ENCODE measurements at places on chromosomes 13 and 19.
A peak's percentile ranks its signal among the peaks of the same experiment; 100 is the strongest.

DNA sequence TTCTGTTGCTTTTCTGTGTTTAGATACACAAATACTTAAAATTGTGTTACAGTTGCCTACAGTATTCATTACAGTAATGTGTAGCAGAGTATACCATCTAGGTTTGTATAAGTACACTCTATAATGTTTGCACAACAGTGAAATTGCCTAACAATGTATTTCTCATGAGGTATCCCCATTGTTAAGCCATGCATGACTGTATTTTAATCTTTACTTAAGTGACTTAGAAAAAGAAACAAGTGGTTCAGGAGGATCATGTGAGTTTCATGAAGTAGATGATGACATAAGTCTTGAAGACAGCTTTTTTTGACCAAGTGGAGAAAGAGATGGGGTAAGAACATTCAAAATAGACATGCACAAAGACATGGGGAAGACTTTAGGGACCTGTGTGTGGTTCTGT lies 8.4 kb upstream of the KCTD4 start:
- DNase-seq = no peak

GRCh38 chr19:39765091-39766076 lies 13.3 kb upstream of the LEUTX start:
- peak; percentile 79 for DNase-seq

- DNase-seq = no peak
Measured at GRCh38 chr13:27036236-27036981, 135.2 kb downstream of the USP12 start.

- DNase-seq = peak; percentile 90
Measured at GRCh38 chr19:35114353-35115176, 1.1 kb upstream of the FXYD3 start.

DNA sequence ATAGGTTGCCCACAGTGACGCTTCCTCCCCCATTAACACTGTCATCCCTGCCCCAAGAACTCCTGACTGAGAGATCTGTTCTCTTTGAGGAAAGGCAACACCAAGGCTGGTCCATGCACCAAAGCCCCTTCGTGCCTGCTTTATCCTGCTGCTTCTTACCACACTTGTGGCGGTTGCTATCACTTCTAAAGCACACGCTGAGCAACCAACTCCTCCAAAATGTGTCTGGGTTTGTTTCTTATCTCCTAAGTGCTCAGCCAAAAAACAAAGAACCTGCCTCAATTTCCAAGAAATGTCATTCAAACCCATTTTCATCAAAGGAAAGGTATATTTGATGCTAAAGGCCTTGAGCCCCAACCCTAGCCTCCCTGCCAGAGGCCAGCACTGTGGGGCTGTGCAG lies 14.6 kb downstream of the ATP7B start:
- DNase-seq = no peak

GRCh38 chr13:41085961-41086585 lies 24.8 kb downstream of the WBP4 start:
- DNase-seq = no peak

DNA sequence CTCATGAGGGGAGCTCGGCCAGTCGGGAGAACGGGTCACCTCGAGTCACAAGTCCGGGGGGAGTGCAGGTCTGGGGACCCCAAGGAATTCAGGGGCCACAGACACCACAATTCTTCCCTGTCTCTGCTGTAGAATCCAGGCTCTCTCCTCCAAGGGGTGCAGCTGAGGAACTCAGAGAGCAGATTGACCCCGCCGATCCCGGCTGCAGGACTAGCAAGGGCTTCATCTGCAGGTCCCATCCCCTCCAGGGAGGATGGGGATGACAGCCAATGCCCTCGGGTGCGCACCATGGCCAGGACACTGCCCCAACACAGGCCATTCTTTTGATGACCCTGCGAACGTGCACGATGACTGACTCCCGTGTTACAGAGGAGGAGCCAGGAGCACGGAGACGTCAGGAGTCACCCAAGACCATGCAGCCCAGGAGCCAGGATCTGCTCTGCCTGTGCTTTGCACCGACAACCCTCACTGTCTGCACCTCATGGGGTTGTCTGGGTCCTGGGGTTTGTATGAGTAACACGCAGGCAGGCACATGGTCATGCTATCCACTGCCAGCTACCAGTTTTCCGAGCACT lies 48.5 kb upstream of the TUBGCP3 start:
- DNase-seq = no peak

DNA sequence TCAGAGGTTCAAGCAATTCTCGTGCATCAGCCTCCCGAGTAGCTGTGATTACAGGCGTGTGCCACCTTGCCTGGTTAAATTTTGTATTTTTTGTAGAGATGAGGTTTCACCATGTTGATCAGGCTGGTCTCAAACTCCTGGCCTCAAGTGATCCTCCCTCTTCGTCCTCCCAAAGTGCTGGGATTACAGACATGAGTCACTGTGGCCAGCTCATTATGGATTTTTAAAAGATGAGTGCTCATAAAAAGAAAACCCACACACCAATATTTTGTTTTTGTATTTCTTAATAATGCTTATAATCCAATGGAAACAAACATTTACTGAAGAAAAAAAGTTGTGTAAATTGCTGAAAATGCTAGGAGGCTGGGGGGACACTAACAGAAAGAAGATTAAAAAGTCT lies 5.0 kb upstream of the MICU2 start:
- no peak for DNase-seq

- DNase-seq = no peak
Measured at GRCh38 chr19:14325863-14326262, 55.4 kb upstream of the ADGRE5 start.

DNA sequence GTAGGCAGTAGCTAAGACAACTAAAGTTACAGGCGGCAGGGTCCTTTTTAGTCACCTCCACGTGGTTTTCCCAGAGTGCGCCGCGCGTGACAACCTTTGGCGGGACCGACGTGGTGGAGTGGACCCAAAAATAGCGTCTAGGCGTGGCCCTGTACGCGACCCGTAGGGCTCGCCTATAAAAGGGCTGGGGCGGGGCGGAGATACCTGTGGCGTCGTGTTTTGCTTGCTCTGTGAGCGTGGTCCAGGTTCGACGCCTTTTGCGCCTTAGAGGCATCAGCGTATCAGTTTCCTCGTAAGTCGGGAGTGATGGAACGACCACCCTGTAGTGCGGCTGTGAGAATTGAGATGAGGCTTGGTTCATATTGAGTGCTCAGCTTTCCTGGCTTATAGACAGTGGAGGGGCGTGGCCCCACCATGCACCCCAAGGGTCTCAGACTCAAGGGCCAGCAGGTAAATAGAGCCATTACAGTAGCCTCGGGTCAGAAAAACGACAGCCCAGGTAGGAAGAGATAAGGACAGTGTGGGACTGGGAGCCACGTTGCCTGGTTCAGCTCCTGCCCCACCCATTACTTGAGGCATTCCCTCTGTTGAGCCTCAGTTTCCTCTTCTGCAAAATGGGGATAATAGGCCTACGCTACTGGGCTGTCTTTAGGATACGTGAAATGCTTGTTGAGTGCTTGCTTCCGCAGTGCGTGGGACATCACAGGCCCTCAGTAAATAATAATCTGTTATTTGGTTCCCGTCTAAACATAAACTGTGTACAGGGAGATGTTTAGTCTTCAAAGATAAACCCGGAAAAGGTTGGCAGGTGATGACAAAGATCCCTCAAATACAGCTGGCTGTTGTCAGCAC lies 693 bp upstream of the TMED1 start:
- DNase-seq = peak; percentile 95

GRCh38 chr13:48042894-48043293 lies 5.4 kb downstream of the NUDT15 start:
- DNase-seq = no peak

- no peak for DNase-seq
Measured at GRCh38 chr13:46555722-46556417, 2.9 kb downstream of the LRCH1 start.

GRCh38 chr13:111202156-111202621 lies 87.1 kb downstream of the ARHGEF7 start:
- no peak for DNase-seq

DNA sequence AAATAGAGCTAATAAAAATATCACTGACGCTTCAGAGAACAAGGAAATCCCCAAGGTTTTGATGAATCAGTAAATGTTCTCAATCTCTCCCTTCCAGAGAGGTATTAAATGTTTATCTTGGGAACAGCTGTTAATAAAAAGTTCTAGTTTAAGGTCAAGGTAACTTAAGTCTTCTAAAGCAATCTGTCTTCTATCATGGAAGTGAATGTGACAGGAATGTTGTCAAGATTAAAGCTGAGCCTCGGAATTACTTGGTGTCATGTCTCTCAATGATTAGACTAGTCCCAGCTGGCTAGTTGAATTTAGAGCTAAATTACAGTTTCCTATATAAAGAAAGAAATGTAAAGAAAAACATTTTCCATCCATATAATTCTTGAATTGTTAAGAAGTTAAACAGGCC lies 23.4 kb downstream of the ESD start:
- no peak for DNase-seq

DNA sequence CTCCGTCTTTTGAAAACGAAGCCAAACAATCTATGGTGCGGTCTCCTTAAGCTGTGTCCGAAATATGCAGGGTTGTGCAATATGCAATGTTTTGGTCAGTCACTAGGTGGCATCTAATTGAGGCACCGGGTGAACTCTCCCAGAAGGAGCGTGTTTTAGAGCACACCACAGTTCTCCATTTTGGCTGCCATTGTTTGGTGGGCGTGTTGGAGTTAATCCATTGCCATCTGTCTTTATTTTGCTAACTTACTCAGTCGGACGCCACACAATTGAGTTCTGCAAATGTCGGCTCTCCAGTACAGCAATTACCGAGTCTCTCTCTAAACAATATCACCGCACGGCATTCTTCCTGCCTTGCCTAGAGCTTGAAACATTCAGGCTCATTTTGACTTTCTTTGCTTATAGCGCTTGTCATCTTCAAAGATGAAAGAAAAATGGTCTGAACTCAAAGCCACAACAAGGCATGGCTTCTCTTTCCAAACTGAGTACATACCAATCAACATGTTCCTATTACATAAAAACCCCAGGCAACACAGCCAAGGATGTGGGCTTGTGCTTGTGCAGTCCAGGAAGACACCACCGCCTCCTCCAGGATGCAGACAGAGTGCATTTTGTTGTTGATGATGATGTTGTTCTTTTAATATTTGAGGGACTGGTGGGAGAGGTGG lies 182.0 kb upstream of the SERP2 start:
- DNase-seq = peak; percentile 78

DNA sequence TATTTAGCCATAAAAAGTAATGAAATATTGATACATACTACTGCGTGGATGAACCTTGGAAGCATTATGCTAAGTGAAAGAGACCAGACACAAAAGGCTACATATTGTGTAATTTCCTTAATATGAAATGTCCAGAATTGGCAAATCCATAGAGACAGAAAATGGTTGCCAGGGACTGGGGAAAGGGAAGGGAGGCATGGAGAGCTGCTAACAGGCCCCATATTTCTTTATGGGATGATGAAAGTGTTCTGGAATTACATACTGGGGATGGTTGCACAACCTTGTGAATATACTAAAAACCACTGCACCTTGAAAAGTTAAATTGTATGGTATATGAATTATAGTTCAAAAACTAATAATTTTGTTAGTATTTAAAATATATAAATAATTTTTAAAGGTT lies 3.6 kb downstream of the IFT88 start:
- peak; percentile 6 for DNase-seq

GRCh38 chr13:58950911-58951310 lies 1212.8 kb downstream of the DIAPH3 start:
- no peak for DNase-seq

DNA sequence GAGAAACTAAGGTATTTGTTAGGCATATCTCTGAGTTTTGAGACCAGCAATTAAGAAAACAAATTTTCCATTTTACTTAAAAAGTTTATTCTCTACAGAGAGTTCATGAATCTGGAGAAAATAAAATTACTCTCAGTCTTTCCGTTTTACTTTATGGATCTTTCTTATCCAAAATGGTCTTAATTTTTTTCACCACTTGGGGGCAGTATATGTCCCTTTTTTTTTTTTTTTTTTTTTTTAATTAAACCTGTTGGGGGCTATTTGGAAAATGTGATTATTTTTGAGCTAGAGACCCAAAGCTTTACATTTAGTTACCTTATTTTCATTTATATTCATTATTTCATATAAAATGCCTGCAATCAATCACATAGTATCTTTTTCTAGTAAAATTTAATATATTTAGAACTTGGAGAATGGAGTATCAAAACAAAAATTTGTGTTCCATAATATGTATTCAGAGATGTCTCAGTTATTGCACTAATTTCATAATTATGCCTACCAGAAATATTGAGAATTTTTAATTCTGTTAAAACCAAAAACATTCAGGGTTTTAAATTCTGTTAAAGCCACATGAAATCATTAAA lies 27.1 kb downstream of the PIBF1 start:
- DNase-seq = no peak

DNA sequence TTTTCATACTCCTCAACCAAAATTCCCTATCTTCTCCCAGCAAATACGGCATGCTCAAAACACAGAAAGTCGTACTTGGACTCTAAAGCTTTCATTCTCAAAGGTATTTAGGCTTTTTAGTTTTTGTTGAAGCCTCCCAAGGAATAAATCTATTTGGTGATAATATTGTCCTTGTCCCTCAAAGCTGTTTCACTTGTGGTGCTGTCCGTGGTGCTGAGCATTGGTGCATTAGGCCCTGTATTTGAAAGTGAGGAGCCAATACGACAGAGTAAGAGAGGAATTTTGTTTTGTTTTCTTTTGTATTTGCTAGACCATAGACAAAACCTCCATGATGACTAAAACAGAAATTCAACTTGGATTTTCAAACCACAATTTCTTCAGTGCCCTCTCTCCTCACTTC lies 3.2 kb upstream of the LGALS13 start:
- DNase-seq = peak; percentile 79

- no peak for DNase-seq
Measured at GRCh38 chr13:37070956-37071355, 11.5 kb upstream of the SUPT20H start.

GRCh38 chr13:94233401-94233800 lies 246.1 kb downstream of the DCT start:
- no peak for DNase-seq

DNA sequence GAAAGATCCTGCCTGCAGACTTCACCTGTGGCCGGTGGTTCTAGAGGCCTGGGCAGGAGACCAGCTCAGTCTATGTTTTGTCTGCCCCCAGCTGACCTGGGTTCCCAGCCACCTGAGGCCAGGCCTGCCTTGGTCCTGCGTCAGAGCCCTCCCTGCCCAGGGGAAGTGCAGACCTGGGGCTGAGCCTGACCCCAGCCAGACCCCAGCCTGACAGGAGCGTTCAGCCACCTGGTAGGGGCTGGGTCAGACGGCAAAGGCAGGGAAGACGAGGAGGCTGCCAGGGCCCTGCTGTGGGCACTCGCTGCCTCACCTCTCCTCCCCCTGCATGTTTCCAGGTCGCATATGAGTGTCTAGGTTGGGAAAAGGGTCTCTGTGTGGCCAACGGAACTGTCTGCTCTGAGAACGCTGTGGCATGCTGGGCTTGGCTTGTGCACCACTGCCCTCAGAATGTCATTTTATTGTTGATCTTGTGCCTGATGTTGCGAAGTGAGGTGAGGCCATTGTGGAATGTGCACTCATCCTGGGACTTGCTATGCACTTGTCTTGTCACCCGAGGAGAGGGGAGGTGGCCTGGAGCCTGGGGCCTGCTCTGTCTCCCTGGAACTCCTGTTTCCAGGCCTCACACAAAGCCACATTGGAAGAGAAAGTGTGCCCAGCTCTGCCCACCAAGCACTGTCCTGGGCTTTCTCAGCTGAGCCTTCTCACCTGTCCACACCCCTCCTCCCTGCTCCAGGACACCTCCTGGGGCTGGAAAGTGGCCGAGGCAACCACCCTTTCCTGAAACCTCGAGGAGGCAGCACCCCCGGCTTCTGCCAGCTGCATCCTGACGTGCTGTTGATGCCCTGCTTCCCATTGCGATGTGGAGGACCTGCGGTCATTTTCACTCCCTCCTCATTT lies 15.2 kb upstream of the MCF2L start:
- DNase-seq = no peak
